Activated naive CD4-positive, alpha-beta T cell (primary cell): ENCODE measurements at places on chromosomes 7 and 10.

DNA sequence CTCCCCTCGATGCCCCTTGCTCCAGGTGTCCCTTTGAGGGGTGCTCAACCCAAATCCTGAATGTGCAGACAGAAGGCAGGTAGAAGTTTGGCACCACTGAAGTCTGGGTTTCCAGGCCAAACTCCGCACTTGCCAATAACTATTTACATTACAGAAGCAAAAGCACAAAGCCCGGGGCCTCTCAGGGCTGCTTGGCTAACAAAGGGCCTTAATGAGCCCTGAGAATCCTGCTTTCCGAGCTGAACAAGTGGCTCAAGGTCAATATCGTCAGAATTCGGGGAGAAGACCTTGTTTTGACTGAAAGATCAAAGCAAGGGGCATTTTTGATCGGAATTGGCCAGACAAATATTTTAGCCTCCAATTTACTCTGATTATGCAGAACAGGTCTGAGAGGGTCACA is 189.9 kb downstream of the HERPUD2 start:
- no peak for DNase-seq

GRCh38 chr10:131354380-131354779 is 42.9 kb upstream of the TCERG1L start:
- DNase-seq, result no peak

- DNase-seq, result no peak
These were observed 204.7 kb downstream of the USP6NL start for GRCh38 chr10:11406746-11407145.

- peak; percentile 19 for DNase-seq
These were observed 50.6 kb downstream of the PWWP2B start for GRCh38 chr10:132447446-132448247.

DNA sequence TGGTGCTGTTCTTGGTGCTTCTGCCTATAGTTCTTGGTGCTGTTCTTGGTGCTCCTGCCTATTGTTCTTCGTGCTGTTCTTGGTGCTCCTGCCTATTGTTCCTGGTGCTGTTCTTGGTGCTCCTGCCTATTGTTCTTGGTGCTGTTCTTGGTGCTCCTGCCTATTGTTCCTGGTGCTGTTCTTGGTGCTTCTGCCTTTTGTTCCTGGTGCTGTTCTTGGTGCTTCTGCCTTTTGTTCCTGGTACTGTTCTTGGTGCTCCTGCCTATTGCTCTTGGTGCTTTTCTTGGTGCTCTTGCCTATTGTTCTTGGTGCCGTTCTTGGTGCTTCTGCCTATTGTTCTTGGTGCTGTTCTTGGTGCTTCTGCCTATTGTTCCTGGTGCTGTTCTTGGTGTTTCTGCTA is 71.1 kb downstream of the PTPRN2 start:
- no peak for DNase-seq

DNA sequence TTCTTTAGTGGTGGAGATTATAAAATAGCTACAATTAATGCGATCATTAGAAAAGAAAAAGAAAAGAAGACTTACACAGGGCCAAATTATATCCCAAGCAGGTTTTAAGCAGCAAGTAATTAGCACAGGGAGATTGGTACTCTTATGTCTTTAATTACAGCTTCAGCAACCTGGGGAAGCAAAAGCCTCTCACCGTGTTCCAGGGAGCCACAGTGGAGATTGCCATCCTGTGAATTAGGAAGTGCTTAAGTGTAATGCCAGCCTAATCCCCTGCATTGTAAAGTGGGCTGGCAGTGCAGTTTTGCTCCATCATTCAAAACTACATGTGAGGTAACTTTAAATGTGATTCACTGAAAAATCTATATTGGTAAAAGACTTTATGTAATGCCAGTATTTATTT is 533.5 kb upstream of the COBL start:
- no peak for DNase-seq

DNA sequence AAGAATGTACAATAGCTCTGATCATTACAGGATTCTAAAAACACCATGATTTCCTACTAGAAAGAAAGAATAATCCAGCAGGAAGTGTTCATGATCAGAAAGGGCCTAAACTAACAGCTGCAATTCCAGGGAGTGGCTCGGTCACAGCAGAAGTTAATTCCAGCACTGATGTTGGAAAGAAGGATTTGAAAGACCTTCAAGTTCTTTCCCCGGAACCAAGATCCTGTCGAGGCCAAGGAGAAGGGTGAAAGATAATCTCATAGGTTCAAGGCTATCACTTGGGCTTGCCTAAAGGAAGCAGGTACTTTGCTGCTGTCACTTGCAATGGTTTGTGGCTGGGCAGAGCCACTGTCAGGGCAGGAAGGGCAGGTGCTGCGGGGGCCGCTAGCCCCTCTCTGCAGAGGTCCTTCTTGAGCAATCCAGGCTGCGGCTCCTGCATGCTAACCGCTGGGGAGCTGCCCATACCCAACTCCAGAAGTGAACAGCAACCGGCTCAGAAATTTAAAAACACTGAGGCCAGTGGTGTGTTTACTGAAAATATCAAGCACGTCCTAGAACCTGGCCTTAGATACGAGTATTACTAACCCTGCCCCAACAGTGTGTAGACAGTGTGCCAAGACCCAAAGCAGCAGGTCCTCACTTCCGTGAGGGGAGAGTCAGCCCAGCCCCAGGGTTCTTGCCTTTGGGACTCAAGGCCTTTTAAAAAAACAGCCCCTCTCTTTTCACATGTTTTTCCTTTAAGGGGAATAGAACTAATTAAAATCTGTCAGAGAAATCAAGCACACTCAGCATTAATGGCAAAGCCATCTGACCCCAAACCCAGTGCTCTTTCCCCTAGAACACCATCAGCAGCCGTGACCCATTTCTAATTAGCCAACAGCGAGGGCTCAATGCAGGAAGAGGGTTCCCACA is 76.8 kb downstream of the VIPR2 start:
- no peak for DNase-seq

GRCh38 chr10:59047180-59047579 is 129.3 kb upstream of the PHYHIPL start:
- DNase-seq, result no peak

- no peak for DNase-seq
These were observed 46.7 kb upstream of the ANTXRL start for GRCh38 chr10:46239993-46240683.

DNA sequence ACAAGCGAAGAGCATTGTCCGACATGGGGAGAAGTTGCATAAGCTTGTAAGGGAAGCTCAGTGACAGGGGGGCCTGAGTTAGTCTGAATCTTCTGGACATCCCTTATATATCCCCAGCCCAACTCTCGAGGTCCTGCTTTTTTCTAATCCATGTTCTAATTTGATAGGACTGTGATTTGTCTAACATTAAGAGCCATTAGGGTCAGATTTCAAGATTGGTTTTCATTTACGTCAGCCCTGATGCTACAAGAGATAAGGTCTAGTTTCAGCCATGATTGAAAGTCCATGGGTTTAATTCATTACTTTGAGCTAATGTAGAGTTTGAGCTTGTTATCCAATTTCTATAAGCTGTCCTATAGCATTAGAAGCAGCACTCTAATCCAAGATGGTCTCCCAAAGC is 20.3 kb downstream of the TLX1 start:
- DNase-seq, result no peak

DNA sequence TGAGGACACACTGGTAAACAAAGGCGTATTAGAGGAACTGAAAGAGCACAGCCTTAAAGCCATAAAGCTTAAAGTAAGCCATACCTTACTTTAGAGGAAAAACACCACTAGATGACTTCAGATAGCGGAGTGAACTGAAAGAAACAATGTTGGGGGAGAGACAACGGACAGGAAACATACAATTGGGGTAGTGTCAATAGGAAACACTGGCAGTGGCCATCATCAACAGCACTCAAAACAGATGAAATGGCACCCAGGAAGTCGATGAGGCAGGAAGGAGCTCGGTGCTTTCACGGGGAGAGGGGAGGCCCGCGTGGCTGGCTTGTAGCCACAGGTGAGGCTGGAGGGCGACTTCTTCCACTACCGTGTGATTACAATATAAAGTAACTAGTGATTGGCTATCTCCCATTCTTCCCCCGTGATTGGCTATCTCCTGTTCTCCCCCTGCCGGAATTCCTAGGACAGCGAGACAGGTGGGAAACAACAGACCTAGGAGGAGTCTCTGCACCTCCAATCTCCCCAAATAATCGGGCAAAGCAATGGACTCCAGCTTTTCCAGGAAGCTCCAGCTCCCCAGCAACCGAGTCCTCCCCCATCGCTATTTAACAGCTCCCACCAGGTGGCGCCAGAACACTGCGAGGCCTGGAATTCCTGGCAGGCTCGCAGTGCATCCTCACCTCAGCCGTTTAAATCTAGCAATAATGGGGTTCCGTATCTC is 2.4 kb upstream of the TAS2R38 start:
- DNase-seq, result peak; percentile 44

DNA sequence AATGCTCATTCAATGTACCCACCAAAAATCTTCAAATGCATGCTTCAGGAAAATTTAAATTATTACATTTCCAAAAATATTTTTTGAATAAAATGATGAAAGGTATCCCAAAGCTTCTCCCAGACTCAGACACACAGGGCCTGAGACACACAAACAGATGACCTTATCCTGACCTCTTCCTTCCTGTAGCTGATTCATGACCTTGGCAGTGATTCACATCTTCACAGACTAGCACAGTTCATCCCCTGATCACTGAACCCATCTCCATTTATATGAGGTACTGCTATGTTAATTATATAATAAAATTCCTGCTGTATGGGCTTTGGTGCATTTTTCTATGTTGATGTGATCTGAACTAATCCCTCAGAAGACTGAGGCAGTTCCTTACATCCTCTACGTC is 265.0 kb upstream of the GLI3 start:
- no peak for DNase-seq

- no peak for DNase-seq
These were observed 17.5 kb upstream of the TMEM248 start for GRCh38 chr7:66903360-66904062.

- DNase-seq, result no peak
These were observed 238.8 kb upstream of the LYZL1 start for GRCh38 chr10:29050081-29050480.

- no peak for DNase-seq
These were observed 5.4 kb upstream of the UBE3C start for GRCh38 chr7:157133304-157133703.

DNA sequence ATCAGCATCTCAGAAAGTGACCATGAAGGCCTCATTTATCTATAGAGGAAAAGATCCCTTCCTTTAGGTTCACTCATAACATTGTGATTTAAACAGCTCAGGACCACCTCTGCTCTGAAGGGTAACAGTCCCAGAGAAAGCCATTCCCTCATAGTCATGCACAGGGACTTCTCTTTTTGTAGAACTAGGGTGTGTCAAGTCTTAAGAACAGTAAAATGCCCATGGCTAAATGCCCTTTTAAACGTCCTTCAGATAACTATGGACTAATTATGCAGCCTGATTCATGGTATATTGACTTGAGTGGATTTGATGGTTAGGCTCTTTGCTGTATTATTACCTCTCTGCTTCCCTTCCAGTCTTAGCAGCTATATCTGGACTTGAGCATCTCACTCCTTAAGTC is 337.8 kb downstream of the SORCS1 start:
- DNase-seq, result no peak

DNA sequence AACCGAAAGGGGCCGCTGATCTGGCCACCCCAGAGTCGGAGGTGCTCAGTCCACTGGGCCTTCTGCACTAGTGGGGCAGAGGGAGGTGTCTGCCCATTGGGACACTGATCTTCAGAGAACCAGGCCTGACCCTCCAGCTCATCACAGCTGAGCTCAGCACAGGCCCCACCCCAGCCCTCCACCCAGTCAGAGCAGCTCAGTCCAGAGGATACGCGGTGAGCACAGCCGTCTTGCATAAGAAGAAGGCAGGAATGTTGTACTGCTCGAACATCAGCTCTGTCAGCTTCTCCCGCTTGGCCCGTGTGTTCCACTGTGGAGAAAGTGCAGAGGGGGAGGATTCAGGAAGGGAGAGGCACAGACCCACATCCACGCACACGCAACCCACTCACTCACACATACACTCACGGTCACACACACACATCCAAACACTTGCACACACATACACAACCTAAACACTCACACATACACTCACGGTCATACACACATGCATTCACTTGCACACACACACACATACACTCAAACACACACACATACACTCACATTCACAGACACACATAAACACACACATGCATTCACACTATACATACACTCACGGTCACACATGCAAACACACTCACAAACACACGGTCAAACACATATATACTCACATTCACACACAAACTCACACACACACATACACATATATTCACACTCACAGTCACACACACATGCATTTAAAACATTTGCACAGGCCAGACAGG is 6.3 kb downstream of the ACTL6B start:
- no peak for DNase-seq

DNA sequence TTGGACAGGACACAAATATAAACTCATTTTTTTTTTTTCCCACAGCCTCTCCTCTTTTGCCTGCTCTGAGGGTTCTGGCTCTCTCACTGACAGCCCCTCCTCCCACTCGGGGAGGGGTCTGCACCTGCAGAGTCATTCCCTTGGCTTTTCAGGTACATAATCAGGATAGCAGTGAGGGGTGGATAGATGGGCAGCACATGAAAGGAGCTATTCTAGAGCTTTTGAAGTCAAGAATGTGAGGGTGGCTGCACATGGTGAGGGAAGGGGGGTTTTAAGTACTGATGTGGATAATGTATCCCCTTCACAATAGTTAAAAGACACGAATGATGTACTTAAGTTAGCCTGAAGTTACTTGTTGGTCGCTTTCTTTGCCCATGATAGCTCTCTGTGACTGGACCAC is 76.2 kb downstream of the CFAP58 start:
- no peak for DNase-seq

GRCh38 chr7:158586499-158587161 is 993 bp downstream of the PTPRN2 start:
- no peak for DNase-seq

GRCh38 chr10:1559761-1560160 is 177.6 kb downstream of the ADARB2 start:
- DNase-seq, result no peak

GRCh38 chr7:4156190-4156589 is 525.9 kb upstream of the FOXK1 start:
- DNase-seq, result no peak

DNA sequence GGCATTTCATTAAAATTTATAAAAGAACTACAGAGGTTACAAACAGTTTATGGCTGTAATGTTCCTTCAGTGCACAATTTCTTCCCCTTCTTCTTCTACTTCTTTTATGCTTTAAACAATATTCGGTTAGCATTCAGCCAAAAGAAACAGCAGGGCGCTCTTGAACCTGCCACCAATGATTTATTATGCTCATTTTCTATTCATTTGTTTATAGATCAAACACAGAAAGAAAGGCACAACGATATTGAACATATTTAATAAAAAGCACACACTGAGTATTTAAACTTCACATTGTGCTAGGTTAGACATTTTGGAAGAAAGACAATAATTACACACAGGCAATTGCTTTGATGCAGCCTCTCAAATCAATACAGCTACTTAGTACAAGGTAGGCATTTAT is 1025.8 kb upstream of the LRRN3 start:
- DNase-seq, result no peak

DNA sequence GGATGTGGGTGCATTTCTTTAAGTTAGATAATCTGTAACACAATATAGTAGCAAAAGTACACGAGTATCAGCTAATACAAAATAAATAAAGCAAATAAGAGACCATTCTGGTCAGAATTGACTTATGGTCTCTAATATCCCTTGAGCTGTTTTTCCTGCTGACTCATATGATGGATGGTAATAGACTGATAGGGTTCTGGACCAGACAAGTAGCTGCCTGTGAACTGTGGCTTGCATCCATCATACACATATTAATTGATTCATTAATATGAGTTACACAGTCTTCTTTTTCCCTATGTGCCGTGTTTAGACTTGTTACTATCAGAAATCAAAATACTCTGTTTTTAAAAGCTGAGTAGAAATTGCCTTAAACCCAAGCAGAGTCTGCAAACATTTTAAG is 762.8 kb downstream of the GATA3 start:
- no peak for DNase-seq

- no peak for DNase-seq
These were observed 189.2 kb upstream of the GLI3 start for GRCh38 chr7:42426163-42426562.
